ENCODE measurements at places on chromosomes 16 and 17.

GRCh38 chr16:13453938-13454553, 465.9 kb upstream of the ERCC4 start:
- H3K4me3 ChIP-seq: no peak overlapping the region
- H3K27ac ChIP-seq: no peak overlapping the region
- peak; percentile 31 for DNase-seq
- H3K36me3 ChIP-seq: no peaks in the 10 kb centered on the region
- H3K4me1 ChIP-seq: no peaks in the 10 kb centered on the region
- no peaks in the 10 kb centered on the region for H3K27me3 ChIP-seq

GRCh38 chr16:873889-874288, 73.4 kb upstream of the GNG13 start:
- no peaks in the 10 kb centered on the region for H3K27me3 ChIP-seq
- H3K27ac ChIP-seq: no peak overlapping the region
- no peak overlapping the region for H3K4me3 ChIP-seq
- DNase-seq: no peak

DNA sequence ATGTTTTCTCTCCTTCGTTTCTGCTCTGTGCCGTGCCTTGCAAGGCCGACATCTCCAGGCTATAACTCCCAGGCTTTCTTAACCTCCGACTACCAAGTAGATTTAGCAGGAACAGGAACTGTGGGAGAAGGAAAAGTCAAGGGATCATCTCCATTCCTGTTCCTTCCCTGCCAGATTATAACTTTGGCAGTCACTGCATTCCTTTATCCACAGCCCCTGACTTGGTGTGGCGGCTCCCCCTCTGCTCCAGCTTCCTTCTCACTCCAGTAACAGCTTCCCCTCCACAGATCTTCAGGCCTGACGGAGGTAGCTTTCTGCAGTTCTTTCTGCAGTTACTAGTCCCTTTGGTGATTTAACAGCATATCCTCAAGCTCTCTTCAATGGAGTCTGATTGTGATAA, 234.6 kb upstream of the MON1B start:
- no peaks in the 10 kb centered on the region for H3K27me3 ChIP-seq
- H3K4me3 ChIP-seq: no peak overlapping the region
- H3K36me3 ChIP-seq: no peaks in the 10 kb centered on the region

- H3K27me3 ChIP-seq: peaks cover 47% of the 10 kb centered on the region
- H3K27ac ChIP-seq: no peak overlapping the region
- peak overlapping the region; percentile 29 for H3K4me3 ChIP-seq
- no peaks in the 10 kb centered on the region for H3K4me1 ChIP-seq
- no peaks in the 10 kb centered on the region for H3K36me3 ChIP-seq
- DNase-seq: no peak
These were observed 17.8 kb upstream of the NTN1 start for GRCh38 chr17:9003355-9004131.

Data from iPS DF 6.9 (cell line).